Heart right ventricle (tissue), 16 donors: ENCODE measurements at places on chromosomes 4 and X. TPM values are rescaled to one million over a fixed set of nuclear protein-coding genes. Genes with fewer than 3 reads are reported as not detected.

GRCh38 chr4:8348071-8348470, 78.5 kb downstream of the HTRA3 start:
- DNase-seq: no peak

DNA sequence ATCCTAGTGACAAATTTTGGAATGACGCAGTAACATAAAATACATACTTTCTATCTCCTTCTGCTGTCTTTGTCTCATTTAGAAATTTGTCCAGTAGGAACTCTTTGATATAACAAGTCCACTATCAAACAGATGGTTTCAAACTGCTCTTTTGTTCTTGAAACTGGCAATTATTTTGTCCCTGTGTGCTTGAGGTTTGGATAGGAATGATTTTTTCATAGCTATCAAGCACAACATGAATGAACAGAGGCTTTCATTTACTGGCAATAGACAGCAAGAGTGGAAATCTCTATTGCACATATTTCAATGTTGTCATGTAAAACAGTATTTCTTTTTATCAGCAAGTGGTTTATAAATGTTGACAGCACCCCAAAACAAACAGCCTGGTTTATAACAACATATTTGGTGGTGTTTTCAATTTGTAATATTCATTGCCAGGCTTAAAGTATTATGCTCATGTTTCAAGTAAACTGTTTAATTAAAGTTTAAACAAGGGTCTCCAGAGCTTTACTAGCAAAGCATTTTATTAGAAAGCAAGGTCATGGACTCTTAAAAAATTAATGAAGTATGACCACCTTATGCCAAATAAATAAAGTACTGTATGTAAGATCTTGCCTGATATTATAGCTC, 60.0 kb downstream of the TIGD2 start:
- no peak for DNase-seq

DNA sequence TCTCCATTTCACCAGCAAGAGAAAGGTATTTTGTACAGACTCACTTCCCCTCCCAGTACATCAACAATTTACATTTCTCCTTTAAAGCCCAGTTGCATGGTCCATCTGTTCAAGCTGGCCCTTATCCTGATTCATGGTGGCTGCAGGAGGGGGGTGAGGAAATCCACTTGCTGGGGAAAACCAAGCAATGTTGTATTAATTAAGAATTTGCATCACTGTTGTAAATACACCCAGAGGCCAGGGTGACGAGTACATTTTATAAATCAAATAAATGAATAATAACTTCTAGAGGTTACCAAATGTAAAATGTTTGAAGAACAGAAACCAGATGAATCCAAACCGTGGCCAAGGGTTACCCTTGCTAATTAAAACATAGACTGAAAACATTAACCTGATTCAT, 395.9 kb upstream of the INTU start:
- DNase-seq: no peak

RCHY1 gene
- total RNA-seq: 44.6 TPM

MAGEA2B gene
- not detected for total RNA-seq
